Kidney glomerular epithelial cell (primary cell): ENCODE measurements at places on chromosomes 7 and 10.

DNA sequence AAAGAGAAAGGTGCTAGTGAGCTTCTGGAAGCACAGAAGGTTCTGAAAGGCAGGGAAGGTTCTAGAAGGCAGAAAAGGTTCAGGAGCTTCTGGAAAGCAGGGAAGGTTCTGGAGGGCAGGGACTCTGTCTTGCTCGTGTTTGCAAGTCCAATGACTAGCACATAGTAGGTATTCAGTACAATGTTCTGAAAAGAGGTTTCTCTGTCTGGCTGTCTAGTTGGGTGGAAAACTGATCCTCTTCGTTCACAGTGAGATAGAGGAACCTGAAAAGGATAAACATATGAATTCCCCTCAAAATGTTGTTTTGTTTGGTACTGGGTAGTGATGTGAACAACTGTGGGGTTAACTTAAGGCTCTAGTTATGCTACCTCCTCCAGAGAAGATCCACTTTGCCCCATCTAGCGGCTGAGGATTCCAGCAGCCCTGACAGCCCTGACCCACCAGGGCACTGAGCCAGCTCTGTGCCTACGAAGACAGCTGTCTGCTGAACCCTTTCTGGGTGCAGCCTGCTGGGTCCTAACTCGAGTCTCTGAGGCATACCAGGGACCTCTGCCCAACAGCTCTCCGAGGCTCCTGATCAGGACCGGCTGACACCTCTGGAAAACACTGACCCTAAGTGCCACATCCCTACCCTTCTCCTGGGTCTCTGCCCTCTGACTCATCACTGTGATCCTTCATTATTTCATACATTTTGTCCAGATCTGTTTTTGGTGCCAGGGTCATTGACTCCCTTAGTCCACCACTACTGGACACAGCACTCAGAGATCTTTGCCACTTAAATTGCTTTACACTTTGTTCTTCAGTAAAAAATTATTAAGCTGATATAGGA is 15.4 kb downstream of the PTPRN2 start:
- no peak for DNase-seq

- DNase-seq = peak; percentile 70
Measured at GRCh38 chr10:110671788-110672579, 27.8 kb downstream of the RBM20 start.

DNA sequence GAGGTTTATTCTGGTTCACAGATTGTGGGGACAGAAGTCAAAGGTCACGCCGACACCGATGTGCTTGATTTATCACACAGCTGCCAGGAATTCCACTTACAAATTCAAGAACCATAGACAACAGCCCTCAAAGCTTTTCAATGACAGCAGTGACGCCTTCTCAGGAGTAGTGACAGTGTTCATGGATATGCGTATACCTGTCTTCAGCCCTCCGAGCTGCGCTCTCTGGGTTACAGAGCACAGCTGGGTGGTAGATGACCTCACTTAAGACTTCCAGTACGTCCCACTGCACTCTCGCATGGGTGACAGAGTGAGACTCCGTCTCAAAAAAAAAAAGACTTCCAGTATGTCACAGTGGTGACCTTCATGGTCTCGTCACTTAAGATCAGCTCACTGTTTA is 108.5 kb downstream of the TCERG1L start:
- DNase-seq = no peak

GRCh38 chr7:112789453-112789816 is 758 bp downstream of the TMEM168 start:
- DNase-seq = peak; percentile 45

DNA sequence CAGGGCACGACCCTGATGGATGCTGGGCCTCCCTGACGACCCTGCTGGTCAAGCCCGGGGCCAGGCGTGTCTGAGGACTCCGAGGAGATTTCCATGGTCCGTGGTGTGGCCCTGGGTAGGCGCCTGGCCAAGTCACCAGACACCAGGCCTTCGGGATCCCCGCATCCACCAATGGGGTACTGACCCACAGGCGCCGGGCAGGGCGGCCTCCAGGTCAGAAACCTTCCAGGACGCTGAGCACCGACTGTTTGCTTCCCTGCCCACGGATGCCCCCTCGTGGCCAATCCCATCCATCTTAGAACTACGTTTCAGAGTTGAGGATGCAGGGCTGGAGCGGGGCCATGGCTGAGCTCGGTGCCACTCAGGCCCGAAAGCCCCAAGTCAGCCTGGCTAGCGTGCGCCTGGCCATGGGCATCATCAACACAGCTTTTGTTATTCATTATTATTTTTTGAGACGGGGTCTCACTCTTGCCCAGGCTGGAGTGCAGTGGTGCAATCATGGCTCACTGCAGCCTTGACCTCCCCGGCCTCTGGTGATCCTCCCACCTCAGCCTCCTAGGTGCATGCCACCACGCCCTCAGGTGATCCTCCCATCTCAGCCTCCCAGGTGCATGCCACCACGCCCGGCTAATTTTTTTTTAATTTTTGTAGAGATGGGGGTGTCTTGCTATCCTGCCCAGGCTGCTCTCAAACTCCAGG is 7.1 kb upstream of the AMZ1 start:
- peak; percentile 40 for DNase-seq

- DNase-seq = no peak
Measured at GRCh38 chr7:25066253-25066652, 58.8 kb downstream of the CYCS start.

GRCh38 chr10:82037076-82037475 is 162.1 kb downstream of the NRG3 start:
- DNase-seq = no peak

- DNase-seq = no peak
Measured at GRCh38 chr10:11921800-11922392, 98.7 kb downstream of the PROSER2 start.

GRCh38 chr10:131186547-131187253 is 124.8 kb downstream of the TCERG1L start:
- no peak for DNase-seq

DNA sequence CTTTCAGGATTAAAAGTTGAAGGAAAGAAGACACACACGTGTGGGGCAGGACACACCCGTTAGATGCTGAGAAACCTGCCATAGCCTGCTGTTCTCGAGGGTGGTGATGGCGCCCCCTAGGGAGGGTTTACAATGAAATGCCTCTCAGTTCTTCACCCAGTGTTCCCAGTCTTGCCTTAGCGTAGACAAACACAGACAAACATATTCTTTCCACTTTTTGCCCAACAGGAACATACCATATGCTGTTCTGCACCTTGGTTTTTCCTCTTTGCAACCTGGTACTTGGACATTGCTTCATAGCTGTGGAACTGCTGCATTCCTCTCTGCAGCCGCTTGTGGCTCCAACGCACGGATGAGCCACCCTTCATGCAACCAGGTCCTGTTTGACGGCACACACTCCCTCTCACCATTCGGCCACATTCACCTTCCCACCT is 23.3 kb upstream of the HSPA12A start:
- DNase-seq = peak; percentile 51

DNA sequence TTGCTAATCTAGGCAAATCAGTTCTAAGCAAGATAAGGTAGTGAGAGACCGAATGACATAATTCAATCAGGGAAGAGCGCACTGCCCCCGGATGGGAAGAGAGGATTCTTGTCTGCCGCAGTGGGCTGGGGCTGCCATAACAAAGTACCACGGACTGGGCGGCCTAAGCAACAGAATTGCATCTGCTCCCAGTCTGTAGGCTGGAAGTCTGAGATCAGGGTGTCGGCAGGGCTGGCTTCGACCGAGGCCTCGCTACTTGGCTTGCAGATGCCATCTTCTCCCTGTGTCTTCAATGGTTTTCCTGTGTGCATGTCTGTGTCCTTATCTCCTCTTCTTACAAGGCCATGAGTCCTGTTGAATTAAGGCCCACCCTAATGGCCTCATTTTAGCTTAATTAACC is 59.7 kb upstream of the TMEM72 start:
- DNase-seq = no peak

GRCh38 chr7:1508277-1508758 is 4.1 kb upstream of the INTS1 start:
- no peak for DNase-seq

- no peak for DNase-seq
Measured at GRCh38 chr10:98611436-98611835, 164.7 kb upstream of the HPS1 start.

DNA sequence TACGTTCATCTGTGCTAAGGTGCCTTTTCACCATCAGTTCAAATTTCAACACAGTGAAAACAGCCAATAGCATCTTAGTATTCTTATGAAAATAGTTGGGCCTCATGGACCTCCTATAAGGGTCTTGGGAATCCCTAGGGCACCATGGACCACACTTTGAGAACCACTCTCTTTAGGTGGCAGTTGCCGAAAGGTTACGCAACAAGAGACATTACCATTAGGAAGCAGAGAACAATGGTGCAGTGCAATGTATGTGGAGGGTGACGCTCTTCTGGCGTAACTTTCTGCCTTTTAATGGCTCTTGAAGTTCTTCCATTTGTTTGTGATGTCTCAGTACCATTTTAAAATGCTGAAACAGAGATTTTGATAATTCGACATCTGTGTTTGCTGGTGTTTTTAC is 131.1 kb downstream of the CNNM2 start:
- no peak for DNase-seq

GRCh38 chr7:151008143-151008510 is 16.2 kb downstream of the ATG9B start:
- DNase-seq = no peak

GRCh38 chr10:58851606-58852005 is 324.8 kb upstream of the PHYHIPL start:
- no peak for DNase-seq

DNA sequence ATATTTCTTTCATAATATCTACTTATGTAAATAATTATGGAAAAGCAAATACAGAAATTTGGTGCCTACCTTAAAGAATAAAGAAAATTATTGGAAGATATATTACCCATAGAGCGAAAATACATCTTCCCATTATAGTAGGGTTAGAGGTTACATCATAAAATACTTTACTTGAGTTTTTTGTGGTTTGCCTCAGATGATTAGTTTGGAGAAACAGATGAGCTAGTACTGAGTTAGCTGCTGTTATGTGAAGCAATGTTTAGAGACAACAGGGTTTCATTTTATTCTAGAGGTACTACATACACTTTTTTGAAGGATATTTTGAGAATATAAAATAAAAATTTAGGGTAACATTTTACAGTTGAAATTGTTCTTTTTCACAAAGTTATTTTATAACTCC is 2.9 kb upstream of the MLLT10 start:
- peak; percentile 51 for DNase-seq

DNA sequence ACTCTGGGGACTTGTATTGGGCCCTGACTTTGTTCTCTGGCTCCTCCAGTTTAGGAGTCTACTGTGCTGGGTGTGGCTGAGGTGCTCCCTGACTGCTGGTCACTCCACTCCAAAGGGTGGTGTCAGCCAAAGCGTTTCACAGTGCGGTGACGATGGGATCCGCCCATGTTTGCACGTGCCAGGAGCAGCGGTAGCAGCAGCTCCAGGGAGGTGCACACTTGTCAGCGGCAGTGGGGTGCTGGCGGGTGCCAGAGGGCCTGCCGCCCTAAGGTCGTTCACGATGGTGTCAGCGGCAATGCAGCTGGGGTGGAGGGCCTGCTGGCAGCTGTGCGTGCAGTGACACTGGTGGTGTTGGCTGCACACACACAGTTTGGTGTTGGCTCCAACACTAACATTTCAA is 268.5 kb upstream of the AKR1E2 start:
- no peak for DNase-seq

GRCh38 chr7:141024668-141025067 is 9.9 kb upstream of the MRPS33 start:
- DNase-seq = no peak

DNA sequence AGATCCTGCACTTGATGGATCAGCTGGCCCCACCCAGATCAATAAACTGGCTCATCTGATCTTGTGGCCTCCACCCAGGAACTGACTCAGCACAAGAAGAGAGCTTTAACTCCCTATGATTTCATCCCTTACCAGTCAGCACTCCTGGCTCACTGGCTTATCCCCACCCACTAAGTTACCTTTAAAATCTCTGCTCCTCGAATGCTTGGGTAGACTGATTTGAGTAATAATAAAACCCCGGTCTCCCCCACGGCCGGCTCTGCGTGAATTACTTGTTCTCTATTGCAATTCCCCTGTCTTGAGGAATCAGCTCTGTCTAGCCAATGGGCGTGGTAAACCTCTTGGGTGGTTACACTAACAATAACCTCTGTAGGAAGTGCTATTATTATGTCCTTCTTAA is 83.7 kb downstream of the MBL2 start:
- DNase-seq = no peak

GRCh38 chr7:133398506-133398905 is 145.6 kb downstream of the EXOC4 start:
- DNase-seq = no peak
